Activated CD4-positive, alpha-beta T cell treated with anti-CD3 and anti-CD28 coated beads for 24 hours (primary cell): ENCODE measurements at places on chromosomes 3 and 15.

DNA sequence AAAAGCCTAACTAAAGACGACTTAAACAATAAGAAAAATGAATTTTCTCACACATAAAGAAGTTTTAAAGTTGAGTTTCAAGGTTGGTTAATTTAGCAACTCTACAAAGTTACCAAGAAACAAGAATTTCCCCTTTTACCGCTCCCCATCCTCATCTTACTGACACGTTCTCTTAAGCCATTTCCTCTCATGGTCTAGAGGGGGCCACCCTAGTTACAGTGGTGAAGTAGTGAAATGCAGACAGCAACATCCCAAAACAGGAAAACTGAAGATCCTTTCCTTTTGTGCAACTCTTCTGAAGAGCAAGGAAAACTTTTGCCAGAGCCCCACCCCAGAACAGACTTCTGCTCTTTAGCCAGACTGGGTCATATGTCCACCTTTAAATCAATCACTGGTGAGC lies 17.3 kb upstream of the SOX14 start:
- DNase-seq: no peak

- DNase-seq: no peak
Observed at GRCh38 chr3:145471976-145472375, 689.0 kb downstream of the PLOD2 start.

- DNase-seq: no peak
Observed at GRCh38 chr3:180335050-180335449, 266.9 kb upstream of the TTC14 start.

- DNase-seq: no peak
Observed at GRCh38 chr15:80179025-80179759, 26.4 kb downstream of the FAH start.

DNA sequence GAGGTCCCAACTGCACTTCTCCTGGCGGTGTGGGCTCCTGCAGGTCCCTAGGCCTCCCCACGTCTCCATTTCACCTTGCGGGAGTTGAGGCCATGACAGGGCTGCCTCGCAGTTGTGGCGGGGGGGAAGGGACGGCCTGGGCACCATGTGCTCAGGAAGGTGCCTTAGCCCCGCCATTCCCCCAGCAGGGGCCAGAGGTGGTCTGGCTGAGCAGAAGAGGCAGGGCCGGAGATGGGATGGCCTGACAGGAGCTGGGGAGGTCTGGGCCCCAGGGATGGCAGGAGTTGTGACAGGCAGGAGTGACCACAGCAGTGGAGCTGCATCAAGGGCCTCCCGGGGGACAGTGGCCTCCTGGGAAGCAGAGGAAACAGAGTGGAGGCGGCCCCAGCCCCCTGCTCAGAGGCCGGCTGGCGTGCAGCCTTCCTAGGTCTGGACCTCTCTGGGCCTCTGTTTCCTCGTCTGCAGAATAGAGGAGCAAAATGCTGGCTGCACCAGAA lies 18.7 kb upstream of the KLF15 start:
- DNase-seq: no peak

DNA sequence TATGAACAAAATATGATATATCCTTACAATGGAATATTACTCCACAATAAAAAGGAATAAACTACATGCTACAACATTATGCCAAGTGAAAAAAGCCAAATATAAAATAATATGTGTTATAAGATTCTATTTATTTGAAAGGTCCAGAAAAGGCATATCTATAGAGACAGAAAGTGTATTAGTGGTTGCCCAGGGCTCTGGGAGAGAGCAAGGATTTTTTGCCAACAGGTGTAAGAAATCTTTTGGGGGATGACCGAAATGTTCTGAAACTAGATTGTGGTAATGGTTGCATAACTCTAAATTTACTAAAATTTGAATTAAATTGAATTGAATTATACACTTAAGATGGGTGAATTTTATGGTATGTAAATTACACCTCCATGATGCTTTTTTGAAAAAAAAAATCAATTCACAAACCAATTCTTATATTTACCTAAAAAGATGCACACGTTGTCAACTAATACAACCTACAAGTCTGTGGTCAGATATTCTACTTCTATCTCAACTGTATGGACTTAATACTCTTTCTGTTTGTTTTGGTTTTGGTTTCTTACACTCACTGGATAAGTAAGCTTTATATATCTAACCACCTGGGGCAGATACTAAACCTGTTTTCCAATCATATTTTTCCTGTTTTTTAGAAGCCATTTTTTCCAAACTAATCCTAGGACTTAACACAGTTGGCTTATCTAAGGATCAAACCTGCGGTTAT lies 75.8 kb downstream of the FBN1 start:
- DNase-seq: no peak
